NCI-H1092 treated with DMSO at 0.1 percent for 48 hours (cell line): ENCODE measurements at places on chromosomes 6 and 20.

DNA sequence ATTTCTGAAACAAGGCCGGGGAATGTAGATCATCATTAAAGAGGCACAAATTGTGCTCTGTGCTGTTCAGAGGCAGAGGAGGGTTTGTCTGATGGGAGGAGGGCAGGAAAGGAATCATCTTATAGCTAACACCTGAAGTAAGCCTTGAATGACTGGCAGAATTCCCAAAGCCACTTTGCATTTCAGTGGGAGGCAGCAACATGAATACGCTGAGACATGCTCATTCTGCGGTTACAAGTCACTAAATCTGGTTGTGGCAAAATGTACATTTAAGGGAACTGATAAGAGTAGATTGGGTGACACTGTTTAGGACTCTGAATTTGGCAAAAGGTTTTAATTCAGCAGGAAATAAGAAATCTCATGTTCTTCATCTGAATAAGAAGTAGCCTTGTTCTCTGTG, 4.4 kb upstream of the COL19A1 start:
- no peak for DNase-seq

GRCh38 chr6:1527073-1527457, 82.7 kb upstream of the FOXC1 start:
- no peak for DNase-seq

GRCh38 chr6:18883851-18884250, 496.7 kb downstream of the RNF144B start:
- DNase-seq: no peak

- no peak for DNase-seq
These were observed 615 bp upstream of the EYA2 start for GRCh38 chr20:46893877-46894578.

DNA sequence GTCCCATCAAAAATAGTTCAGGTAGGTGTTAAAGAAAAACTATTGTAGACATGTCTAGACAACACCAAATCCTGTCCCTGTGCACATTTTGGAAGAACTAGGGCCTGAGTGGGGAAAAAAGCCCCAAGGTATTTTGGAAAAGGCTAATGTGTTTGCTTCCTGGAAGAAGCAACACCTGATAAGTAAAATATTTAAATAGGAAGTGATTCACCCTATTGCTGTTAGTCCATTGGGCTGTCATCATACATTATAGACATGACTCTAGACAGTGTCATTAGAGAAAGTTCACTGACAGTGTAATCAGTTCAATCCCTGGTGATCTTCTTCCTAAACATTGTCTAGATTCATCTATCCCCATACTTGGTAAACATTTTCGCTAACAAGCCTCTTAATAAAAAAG, 465.3 kb downstream of the CBLN4 start:
- no peak for DNase-seq

- DNase-seq: no peak
These were observed 51.1 kb downstream of the FGD2 start for GRCh38 chr6:37056439-37057127.

GRCh38 chr20:3781153-3781910, at the start of gene SPEF1:
Gene SPEF1 (minus strand): TSS chr20:3781448. CDS start chr20:3781287, 161 bp downstream.
- DNase-seq: peak; percentile 91

DNA sequence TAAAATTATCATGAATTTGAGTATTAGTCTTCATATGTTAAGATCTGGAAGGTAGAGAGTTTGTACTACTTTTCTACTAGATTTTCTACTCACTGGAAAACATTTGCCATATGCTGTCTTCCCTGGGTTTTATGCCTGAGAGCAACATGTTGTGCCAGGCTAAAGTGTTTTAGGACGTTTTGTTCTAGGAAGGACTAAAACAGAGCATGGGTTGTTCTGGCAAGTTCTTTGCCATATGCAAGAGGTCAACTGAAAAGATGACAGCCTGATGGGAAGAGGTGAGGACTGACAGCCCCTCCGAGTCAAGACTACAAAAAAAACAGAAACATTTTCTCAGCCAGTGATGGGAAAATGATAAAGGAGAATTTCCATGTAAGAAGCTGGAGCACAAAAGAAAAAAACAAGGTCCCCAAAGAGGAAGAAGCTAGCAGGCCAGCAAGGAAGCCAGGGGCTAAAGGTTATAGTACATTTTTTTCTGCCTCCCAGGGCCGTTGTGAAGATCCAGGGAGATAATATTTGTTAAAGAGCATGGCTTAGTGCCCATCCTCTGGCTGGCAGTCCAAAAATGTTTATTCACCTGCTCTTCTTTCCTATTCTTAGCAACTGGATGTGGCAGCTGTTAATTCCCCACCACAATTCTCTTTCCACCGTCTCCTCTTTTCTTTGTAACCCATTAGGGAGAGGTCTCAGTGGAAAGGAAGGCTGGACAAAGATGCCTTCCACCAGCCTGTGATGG, 7.8 kb downstream of the SCGN start:
- DNase-seq: peak; percentile 86

GRCh38 chr6:72363844-72364740, 257.8 kb upstream of the KCNQ5 start:
- no peak for DNase-seq

DNA sequence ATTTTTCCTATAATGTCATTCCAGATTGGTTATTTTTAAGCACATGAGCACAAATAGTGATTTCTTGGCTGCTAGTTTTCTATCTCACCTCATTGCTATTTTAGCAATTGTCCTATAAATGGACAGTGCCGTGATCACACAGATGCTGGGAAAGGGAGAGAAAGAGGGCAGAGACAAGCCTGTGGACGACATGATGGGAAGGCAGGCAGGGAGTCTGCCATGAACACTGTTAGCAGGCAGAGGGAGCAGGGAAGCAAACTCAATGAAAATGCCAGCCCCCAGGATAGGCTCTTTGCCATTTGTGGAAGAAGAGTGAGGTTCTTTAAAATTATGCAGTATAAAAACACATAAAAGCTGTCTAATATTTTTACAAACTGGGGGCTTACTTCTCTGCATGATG, 96.8 kb downstream of the ADTRP start:
- DNase-seq: no peak

DNA sequence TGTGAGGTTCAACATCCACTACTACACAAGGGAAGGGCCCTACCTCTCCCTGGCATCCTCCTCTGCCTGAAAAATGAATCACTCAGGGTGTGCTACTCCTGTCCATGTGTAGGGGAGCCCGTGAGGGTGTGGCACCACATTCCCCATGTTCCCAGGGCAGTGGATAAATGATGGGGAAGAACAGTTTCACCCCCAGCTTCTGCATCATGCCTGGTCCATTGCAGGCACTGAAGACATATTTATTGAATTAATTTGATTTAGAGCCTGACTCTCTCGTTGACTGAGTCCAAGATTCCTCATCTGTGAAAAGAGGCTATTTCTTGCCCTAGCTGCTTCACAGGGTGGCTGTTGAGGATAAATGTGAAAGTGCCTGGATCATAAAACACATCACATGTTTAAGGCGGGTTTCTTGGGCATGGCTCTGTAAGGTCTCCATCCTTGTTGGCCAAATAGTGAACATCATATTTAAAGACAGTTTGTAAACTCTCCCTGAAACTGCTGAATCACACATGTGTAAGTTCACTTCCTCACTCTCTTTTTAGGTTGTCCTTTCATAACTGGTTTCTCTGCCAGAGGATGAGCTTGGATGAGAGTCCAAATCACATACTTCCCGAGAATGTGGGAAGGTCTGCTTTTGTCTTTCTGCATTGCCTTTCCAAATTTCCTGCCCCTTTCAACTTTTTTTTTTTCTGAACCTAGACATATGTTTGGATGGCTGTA, 79.7 kb upstream of the FYN start:
- no peak for DNase-seq

DNA sequence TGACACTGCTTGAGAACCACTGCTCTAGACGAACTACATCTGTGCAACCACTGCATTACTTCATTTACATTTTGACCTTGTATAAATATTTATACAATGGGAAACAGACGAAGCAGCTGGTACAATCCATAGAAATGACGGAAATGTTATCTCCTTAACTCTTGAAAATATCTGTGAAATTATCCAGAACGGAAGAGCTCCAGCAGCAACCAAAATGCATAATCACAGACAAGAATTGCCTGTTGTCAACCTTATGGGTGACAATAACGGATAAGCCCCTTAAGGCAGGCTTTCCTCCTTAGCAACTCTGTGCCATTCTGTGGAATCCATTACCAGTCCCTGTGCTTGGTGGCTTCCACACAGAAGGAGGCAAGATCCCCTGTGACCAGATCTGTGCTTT, 115.4 kb downstream of the DTNBP1 start:
- DNase-seq: no peak

DNA sequence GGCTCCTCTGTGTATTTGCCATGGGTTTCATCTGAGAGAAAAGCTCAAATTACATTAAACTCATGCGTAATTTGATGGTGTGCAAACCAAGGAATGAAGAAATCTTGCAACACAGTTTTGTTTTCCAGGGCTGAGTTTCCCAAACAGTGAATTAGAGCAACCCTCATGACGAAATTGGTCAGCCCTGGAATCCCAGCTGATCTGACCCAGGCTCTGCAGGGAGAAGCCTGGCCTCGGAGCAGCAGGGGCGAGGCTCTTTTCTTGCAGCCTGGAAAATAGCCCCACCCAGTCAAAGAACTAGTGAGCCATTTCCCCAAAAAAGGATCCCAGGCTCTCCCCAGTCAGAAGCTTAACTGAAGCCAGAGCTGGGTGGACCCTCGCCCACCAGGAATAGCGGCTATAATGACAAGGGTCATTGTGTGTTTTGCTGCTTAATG, 107.3 kb upstream of the SNX9 start:
- no peak for DNase-seq

DNA sequence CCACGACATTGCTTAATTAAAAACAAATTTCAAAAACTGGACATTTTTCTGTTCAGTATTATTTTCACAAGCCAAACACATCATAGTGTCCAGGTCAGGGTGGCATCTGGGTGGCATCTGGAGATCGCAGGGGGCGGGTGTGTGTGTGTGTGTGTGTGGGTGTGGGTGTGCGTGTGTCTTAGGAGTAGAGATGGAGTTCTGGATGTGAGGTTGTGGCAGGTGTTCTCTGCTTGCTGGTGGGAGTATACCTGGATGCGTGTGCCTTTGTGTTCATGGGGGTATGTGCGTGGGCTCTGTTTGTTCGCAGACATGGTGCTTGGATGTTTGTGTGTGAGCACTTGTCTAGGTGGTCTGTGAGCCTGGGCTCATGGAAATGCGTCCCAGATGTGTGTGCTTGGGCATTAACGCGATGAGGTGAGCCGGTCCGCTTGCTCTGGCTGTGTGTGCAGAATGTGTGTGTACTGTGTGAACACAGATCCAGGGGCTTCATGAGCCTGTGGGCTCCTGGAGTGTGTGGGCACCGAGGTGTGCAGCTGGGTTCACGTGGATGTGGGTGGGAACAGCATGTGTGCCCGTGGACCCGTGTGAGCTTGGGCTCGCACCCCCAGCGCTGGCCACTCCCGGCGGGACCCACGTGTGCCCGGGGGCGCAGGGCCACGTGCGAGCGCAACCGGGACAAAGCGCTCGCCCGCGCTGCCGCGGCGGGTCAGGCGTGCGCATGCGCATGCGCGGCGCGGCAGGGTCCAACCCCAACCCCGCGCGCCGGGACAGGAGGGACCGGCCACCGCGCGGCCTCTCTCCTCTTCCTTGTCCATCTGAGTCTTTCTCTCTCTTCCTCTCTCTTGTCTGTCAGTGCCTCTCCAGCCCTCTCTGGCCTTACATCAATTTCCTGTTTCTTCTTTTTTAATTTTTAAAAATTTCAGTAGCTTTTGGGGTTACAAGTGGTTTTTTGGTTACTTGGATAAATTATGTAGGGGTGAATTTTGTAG, 60.4 kb downstream of the SRC start:
- peak; percentile 82 for DNase-seq

- DNase-seq: no peak
These were observed 48.9 kb downstream of the PRDM1 start for GRCh38 chr6:106134906-106135634.

- peak; percentile 81 for DNase-seq
These were observed 41.1 kb upstream of the PTGIS start for GRCh38 chr20:49608752-49609670.

- no peak for DNase-seq
These were observed 3.1 kb downstream of the MAP1LC3A start for GRCh38 chr20:34561661-34562060.

DNA sequence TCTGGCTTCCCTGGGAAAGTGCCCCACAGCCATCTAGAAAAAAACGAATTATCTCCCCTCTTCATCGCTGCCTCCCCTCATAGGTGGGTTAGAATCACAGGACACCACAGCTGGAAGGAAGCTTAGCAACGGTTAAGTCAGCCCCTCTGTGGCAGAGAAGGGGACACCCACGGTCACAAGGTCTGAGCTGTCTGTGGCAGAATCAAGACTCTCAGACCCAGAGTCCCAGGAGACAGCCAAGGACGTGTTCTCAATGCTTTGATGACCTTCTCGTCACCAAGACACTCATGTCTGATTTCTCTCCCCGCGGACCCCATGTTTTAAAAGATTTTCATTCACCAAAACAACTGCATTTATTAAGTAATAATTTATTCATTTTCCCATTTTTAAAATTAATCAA, 221.5 kb downstream of the NRN1 start:
- DNase-seq: no peak

- DNase-seq: no peak
These were observed 47.3 kb downstream of the ZFAND3 start for GRCh38 chr6:37866590-37867507.

- no peak for DNase-seq
These were observed 236.0 kb upstream of the ECI2 start for GRCh38 chr6:4371207-4371921.

- no peak for DNase-seq
These were observed 57.5 kb downstream of the CCDC170 start for GRCh38 chr6:151551223-151551857.

DNA sequence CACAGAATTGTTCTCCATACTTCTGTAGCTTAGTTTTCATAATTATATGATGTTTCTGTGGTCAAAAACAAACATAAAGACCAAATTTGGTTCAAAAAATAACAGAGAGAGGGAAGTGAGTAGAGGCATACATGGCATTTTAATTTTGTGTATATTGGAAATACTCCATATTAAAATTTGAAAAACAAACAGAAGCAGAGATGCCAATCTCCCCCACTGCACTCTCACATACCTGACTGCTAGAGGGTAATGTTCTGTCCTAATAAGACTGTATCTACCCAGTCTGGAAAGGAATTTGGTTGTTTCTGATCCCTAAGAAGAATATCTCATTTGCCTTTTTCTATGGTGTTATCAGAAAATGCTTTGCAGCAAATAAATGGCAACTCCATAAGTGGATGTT, 959.0 kb upstream of the FLRT3 start:
- peak; percentile 16 for DNase-seq

- no peak for DNase-seq
These were observed 42.1 kb upstream of the HLA-E start for GRCh38 chr6:30447237-30447636.

GRCh38 chr6:168156742-168157265, 77.8 kb upstream of the FRMD1 start:
- DNase-seq: no peak

DNA sequence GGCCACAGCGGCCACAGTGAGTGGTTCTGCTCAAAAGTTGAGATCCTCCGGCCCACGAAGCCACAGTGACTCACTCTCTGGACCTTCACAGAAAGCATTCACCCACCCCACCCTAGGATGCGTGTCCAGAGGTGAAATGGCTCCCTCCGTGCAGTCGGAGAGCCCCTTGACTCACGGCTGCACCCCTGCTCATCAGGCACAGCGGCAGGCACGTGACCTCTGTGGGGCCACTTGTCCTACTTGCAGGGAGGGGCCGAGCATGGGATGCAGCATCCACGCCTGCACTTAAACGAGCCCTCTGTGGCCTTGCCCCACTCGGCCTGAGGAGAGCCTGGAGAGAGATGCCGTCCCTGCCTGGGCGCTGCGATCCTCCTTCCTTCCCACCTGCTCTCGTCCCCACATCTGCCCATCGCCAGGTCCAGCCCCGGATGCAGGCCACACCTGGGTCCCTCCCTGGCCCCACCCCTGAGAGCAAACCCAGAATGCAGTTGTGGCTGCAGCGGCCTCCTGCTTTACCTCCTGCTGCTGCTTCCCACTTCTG, 28.7 kb downstream of the NTSR1 start:
- DNase-seq: no peak
